ENCODE measurements at places on chromosomes 1 and 21.

DNA sequence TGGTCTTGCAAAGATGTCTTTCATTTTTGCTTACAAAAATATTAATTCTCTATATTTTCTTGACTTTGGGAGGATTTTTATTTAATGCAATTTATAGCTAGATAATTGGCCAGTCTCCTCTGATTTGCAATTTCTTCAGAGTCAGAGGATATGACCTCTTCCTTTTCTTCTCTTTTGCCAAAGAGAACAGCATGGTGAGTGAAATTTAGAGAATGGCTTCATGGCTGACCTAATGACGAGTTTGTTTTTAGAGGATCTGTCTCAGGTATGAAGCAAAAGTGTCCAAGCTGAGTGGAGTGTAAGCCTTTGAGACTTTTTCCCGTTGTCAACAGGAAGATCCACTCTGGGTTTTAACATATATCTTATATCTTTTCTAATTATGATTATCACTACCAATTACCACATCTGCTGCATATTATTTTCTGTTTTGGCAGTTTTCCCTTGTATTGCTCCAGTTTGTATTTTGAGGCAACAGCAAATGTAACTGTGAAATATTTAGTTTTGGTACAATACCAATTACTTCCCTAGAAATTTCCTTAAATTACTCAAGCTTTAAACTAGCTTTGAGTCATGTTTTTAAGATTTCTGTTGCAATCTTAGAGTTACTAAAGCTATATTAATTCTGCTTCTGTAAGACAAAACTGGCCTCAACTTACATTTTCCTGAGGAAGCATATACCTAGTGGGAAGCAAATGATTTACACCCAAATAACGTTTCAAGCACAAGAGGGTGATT lies 332.8 kb upstream of the ZRANB2 start:
- DNase-seq, result no peak

DNA sequence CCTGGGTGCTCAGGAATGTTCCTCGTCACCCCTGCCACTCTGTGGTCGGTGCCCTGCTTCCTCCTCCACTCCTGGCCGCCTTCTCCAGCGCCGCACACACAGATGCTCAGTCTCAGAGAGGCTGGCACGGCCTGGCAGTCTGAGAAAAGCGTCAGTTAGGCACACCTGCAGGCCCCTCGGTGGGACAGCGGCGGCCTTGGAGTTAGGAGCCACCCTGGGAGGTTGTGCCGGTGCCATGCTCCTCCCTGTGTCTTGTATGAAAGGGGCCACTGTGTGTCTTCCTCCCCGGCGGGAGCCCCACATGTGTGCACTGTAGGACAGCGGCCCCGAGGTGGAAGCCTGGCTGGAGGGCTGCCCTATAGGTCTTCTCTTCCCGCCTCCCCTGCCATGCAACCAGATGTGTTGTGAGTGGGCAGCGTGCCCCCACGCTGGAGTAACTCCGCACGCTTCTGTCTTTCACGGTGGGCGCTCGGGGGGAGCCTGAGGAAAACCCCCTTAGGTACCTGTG lies 145.2 kb downstream of the PGBD5 start:
- DNase-seq, result no peak

DNA sequence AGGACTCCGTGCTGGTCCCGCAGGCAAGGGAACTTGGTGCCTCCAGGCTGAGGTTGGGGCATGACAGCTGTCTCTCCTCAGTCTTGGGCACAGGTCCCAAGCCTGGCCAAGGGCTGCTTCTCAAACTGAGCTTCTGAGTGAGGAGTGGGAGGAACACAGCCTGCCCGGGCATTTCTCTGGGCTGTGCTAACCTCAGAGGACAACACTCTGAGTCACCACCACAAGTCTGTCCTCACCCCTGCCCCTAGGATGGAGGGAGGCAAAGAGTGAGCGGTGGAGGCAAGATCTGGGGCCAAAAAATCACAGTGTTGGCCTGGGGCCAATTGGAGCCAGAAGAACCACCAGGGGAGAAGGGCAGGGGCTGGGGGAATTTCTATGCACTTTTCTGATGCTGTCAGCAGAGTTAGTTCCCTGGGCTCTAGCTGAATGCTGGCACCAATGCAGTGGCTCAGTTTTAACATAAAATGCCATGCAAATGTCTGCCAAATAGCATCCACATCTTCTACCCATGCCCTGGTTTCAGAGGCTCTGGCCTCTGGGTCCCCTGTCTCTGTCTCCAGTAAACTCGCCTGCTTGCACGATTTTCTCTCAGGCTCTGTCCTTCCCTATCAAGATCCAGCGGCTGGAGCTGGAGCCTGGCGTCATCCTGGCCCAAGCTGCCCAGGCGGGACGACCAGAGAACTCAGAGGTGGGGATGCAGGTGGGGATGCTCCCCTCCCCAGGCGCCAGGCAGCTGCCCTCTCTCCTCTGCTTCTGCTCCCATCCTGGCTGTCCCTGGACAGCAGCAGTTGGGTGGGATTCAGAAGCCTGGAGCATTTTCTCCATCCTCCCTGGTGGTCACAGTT lies 11.0 kb upstream of the CDK18 start:
- no peak for DNase-seq

DNA sequence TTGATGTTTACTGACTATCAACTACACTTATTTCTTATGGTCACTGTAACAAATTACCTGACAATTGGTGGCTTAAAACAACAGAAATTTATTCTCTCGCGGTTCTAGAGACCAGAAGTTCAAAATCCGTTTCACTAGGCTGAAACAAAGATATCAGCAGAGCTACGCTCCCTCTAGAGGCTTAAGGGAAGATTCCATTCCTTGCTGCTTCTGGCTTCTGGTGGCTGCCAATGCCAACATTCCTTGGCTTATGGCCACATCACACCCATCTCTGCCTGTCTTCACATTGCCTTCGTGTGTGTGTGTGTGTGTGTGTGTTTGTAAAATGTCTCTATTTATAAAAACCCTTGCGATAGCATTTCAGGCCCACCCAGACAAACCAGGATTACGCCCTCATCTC lies 66.4 kb downstream of the LMX1A start:
- no peak for DNase-seq

- no peak for DNase-seq
Observed at GRCh38 chr1:172549621-172550280, 16.8 kb downstream of the SUCO start.

DNA sequence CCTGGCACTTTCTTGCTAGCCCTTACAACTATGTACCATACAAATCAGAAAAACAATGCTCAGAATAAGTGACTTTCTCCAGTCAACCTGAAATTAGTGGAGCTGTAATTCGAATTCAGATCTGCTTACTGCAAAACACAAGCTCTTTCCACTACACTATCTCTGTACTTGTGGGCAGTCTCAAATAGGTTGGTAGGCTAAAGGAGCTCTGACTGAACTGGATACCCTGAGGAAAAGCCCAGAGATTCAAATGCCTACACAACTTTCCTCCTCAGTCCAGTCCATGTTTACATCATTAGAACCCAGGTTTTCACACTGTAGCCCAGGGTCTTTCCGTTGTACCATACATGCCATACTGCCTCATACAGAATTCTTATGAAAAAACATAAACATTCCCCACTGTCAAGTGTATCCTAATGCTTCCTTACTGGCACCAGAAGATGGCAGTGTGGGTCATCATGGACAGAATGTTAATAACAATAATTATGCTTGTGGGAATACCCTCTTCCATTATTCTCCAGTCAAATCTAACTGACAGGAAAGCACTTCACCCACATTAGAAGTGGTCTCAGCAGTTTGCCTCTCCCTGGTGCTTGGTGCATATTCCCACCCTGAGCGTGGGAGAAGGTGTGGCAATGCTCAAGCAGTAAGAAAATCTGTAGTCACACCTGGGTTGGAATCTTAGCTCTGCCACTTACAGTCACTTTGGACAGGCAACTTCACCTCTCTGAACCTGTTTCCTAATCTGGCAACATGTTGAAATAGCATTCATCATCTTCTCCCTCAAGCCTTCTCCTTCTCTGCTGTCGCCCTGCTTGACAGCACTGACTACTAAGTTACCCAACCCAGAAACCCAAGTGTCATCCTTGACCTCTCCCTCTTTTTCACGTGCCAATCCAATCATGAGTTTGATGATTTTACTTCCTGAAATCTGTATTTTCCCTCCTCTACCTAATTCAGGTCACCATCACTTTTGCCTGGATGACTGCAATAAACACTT lies 14.4 kb upstream of the ZFYVE9 start:
- DNase-seq, result no peak

GRCh38 chr1:27564710-27565649 lies 39.0 kb downstream of the AHDC1 start:
- no peak for DNase-seq

Measured in activated T-cell treated with anti-CD3 and anti-CD28 coated beads, Interleukin-2, amount 50 U/mL, for 1 hour (primary cell).